ENCODE measurements at places on chromosomes 1 and 21.
A peak's percentile ranks its signal among the peaks of the same experiment; 100 is the strongest.

GRCh38 chr1:34975338-34975737 is 9.8 kb downstream of the TMEM35B start:
- DNase-seq, result no peak

- DNase-seq, result no peak
Observed at GRCh38 chr1:68197891-68198290, 34.4 kb downstream of the WLS start.

GRCh38 chr1:20207546-20207945 is 21.2 kb upstream of the PLA2G2C start:
- no peak for DNase-seq

DNA sequence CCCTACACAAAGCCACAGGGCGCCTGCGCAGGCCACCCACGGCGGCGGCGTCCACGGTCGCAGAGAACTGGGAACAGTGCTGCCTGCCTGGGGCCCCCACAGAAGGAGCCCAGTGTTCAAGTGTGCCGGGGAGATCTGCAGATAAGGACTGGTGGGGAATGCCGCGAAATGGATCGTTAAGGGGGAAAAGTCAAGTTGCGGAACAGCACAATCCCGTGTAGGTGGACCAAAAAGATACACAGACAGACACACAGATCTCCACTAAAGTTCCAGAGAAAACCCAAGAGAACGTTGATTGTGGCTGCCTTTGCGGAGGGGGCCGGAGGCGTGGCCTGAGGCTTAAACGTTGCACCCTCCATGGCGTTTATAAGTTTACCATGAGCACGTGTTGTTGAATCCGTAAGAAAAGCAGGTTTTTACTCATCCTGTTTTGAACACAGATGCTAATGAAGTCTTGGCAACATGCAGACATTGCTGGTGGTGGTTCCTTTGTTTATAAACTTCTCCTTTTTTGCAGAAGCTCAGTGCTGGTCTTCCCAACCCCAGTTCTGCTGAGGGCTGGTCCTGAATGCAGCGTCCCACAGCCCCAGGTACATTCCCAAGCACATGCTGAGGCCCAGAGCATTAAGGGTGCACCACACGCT is 4.1 kb downstream of the SPATC1L start:
- DNase-seq, result no peak

DNA sequence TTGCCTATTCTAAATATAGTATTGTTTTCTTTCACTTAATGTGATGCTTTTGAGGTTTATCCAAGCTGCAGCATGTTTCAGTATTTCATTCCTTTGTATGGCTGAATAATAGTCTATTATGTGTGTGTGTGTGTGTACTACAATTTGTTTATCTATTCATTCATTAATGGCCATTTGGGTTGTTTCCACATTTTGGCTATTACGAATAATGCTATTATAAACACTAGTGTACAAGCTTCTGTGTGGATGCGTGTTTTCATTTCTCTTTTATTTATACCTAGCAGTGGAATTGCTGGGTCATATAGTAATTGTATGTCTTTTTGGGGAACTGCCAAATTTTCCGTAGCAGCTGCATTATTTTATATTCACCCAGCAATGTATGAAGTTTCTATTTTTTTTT is 15.0 kb upstream of the THEM5 start:
- DNase-seq, result no peak

DNA sequence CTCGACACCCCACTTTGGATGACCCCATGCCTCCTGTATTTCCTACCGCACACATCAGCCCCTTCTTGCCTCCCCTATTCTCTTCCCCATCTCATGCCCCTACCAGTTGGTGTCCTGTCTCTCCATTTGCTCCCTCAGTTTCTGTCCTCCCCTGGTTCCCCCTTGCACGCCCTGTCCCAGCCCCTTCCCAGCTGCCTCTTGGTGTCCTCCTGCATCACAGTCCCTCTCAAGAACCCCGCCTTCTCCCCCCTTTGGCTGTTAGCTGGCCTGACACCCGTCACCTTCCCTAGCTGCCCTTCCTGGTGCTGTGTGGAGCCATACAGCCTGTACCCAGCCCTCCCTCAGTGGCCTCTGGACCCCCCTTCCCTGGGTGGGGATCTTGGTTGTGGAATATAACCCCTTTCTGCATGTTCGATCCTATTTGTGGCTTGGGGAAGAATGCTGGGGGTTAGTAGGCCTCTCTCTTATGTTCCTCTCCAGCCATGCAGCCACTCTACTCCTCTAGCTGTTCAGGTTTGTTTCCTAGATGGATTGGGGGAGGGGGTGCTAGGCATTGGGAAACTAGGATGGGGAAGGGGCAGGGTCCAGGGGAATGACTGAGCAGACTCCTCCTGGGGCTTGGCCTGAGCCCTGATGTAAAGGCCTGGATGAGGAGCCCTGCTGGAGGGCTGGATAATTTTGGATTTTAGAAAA is 41.4 kb upstream of the NFASC start:
- DNase-seq, result no peak

DNA sequence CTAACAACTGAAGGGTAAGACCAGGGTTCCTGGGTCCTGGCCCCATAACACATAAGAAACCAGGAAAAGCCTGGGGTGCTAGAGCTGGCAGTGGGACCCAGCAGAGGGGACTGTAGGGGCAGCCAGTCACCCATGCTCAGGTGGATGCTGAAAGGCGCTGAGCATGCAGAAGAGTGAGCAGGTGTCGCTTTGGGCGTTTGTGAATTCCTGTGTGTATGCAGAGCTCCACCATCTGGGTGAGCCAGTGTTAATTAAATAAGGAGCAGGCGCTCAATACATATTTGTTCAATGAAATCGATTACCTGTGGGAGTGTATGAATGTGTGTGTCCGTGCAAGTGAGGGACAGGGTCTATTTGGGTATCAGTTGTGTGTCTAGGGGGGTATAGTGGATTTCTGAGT is 499 bp downstream of the C1QA start:
- DNase-seq, result no peak

- peak; percentile 59 for DNase-seq
Observed at GRCh38 chr1:213989002-213989855, 1.5 kb downstream of the PROX1 start.

GRCh38 chr1:205217418-205217817 is 5.9 kb upstream of the DSTYK start:
- DNase-seq, result no peak

DNA sequence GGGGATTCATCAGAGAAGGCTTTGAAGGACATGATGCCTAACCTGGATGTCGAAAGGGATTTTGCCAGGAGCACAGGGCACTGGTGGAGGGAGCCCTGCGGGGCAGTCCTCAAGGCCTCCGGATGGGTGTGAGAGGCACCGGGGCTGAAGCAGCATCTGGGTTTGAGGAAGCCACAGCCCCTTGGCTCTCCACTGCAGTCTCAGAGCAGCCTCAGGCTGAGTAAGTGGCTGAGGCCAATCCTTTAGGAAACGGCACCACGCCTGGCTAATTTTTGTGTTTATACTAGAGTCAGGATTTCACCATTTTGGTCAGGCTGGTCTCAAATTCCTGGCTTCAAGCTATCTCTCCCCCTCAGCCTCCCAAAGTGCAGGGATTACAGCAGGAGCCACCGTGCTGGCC is 12.0 kb downstream of the ERVH48-1 start:
- DNase-seq, result no peak

- DNase-seq, result no peak
Observed at GRCh38 chr1:194369060-194369459, 1182.6 kb upstream of the B3GALT2 start.

- no peak for DNase-seq
Observed at GRCh38 chr21:44049606-44050005, 37.5 kb downstream of the TRAPPC10 start.

- DNase-seq, result no peak
Observed at GRCh38 chr1:212967801-212968200, 17.5 kb downstream of the VASH2 start.

- no peak for DNase-seq
Observed at GRCh38 chr1:54499097-54499359, 49.0 kb upstream of the ACOT11 start.

DNA sequence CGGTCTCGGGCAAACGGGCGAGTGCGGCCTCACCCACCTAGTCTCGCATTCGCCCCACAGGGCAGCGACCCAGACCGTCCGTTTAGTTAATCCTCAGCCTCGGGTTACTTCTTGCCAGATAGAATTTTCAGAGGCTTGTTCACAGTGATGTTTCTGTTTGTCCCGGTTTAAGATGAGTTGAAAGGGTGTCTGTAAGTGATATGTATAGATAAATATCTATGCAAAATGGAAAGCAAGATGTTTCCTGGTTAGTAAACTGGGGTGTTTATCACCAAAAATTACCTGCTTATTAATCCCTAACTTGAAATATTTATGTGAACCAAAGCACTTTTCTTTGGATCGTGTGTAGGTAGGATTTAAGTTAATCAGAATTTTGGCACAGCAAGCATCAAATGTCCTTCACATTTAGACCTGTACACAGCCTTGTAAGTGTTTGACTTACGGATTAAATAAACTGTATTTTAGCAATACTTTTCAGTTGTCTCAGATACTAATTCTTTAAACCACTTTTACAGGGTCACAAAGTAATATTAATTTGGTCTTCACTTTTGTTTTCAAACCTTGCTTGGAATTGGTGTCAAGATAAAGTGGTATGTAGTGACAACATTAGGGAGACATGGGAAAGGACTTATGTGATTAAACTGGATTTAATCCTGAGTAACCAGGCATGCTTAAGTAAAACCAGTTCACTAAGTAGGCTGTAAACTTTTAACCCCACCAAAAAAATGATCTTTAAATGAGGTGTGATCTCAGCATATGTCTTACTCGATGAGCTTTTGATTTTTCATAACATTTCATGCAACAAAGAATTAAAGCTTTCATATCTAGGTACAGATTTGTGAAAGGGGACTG is 914 bp downstream of the ZNF326 start:
- no peak for DNase-seq

- DNase-seq, result no peak
Observed at GRCh38 chr1:212611000-212611948, 2.7 kb downstream of the ATF3 start.

DNA sequence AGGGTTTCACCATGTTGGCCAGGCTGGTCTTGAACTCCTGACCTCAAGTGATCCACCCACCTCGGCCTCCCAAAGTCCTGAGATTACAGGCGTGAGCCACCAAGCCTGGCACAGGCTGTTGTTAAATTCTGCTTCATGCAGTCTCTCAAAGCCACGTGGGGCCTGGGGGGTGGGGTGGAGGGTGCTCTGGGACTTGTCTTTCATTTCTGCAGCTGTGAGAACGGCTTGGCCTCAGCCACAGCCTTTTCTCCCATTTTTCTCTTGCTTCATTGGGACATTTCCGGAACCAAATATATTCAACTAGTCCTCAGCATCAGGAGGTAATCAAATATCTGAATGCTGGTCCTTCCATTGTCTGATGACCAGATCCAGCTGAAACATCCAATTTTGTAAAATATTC is 27.6 kb upstream of the KCNE2 start:
- no peak for DNase-seq

DNA sequence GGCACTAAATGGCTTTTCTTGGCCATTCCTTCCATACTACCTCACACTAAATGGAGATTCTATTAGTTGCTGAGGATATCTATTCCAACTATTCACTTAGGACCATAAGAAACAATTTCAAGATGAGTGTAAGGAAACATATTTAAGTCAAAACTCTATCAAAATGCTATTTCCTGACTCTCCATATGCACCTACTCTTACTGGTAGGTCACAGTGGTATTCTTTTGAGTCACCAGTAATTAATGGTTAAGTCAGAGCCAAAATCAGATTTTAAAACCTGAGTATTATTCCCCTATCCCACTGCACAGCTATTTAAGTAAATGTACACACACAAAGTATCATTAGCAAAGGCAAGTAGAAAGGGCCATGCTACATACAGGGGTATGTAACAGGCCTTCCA is 50.3 kb downstream of the ARID4B start:
- no peak for DNase-seq

- no peak for DNase-seq
Observed at GRCh38 chr1:183276386-183277080, 90.5 kb downstream of the LAMC2 start.

DNA sequence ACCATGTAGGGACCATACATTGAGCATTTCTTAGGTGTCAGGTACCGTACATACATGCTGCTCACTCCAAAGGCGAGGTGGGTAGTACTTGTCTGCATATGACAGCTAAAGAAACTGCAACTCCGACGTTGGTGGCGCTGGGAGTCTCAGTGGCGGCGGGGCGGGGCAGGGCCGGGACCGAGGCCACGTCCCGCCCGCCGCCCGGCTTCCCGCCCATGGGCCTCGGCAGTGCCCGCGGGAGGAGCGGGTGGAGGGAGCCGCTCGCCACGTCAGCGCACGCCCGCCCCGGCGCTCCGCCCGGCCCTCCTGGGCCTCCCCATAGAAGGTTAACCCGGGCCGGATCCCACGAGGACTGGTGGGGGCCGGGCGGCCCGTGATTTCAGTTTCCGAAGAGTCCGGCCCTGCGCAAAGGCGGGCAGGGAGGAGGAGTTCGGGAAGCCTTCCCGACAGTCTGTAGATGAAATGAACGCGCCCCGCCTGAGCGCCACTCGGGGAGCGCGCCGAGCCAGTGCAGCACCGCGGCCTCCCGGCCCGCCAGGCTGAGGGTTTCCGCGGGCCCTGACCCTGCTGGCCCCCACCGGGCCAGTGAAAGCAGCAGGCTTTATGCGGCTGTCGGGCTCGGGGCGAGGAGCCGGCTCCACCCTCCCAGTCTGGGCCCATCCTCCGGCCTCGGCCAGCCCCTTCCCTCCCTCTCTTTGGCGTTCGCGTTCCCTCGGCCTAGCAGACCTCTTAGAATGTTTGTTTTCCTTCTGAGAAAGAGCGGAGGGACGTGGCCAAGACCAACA is 119.9 kb upstream of the JUN start:
- peak; percentile 99 for DNase-seq

GRCh38 chr1:235852887-235853286 is 13.8 kb downstream of the LYST start:
- DNase-seq, result no peak

- no peak for DNase-seq
Observed at GRCh38 chr1:177464686-177465085, 293.9 kb downstream of the BRINP2 start.

GRCh38 chr1:207873055-207873890 is 37.7 kb downstream of the CD34 start:
- DNase-seq, result peak; percentile 82

GRCh38 chr1:76705560-76705959 is 161.7 kb upstream of the ST6GALNAC5 start:
- no peak for DNase-seq

GRCh38 chr1:111600886-111601386 is 18.7 kb upstream of the RAP1A start:
- no peak for DNase-seq

GRCh38 chr1:221939607-221940006 is 197.7 kb upstream of the DUSP10 start:
- no peak for DNase-seq

GRCh38 chr1:2273401-2274090 is 45.4 kb downstream of the SKI start:
- no peak for DNase-seq
